CD4-positive, alpha-beta memory T cell (primary cell): ENCODE measurements at places on chromosomes 5 and 9.
A peak's percentile ranks its signal among the peaks of the same experiment; 100 is the strongest.

DNA sequence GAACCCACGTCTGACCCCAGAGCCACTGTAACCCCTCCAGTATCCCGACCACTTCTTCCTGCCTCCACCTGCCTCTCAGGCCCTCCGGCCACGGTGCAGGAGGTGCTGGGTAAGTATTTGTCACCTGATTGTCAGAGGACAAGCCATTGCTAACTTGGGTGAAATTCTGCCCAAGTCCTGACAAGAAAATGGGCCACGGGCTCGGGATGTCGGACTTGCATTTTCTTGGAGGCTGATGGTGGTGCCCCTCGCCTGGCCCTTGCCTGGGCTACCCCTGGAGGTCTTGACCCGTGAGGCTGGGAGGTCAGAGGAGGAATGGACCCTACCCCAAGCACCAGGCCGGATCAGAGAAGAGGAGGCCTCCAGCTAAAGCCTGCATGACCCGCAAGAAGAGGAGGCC, 149.7 kb upstream of the COL5A1 start:
- no peak for DNase-seq

DNA sequence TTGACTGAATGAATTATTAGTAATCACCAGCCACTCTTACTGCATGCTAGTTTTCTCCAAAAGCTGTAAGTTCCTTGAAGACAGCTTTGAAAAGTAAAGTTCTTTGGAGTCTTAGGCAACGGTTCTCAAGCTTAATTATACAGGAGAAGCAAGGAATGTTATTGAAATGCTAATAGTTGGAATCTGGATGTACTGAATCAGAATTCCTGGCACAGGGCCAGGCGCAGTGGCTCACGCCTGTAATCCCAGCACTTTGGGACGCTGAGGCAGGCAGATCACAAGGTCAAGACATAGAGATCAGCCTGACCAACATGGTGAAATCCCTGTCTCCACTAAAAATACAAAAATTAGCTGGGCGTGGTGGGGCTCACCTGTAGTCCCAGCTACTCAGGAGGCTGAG, 33.4 kb downstream of the GRIA1 start:
- DNase-seq = no peak

DNA sequence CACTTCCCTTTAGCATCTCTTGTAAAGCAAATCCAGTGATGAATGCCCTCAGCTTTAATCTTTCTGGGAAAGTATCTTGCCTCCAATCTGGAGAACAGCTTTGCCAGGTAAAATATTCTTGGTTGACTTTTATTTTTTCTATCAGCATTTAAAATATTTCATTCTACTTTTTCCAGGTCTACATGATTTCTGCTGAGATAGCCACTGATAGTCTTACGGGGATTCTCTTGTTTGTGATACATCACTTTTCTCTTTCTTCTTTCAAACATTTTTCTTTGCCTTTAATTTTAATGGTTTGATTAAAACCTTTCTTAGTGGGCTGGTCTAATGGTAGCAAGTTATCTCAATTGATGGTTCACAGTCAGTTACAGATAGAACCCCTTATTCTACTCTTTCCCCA, 33.9 kb upstream of the FAM120A start:
- no peak for DNase-seq

DNA sequence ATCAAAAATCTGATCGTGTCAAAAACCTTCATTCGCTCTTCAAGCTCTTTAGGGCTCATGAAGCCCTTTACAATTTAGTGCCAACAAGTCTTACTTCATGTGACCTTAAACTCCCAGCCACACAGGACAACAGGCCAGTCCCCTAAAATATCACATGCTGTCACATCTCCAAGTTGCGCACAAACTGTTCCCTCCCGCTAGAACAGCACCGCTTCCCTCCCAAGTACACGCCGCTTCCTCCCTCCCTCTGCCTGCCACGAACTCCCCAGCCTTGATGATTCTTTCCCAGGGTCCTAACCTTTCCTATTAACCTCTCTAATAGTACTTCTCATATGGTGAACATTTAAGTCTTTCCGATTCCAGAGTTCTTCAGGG, 91.2 kb downstream of the TLE1 start:
- DNase-seq = no peak

DNA sequence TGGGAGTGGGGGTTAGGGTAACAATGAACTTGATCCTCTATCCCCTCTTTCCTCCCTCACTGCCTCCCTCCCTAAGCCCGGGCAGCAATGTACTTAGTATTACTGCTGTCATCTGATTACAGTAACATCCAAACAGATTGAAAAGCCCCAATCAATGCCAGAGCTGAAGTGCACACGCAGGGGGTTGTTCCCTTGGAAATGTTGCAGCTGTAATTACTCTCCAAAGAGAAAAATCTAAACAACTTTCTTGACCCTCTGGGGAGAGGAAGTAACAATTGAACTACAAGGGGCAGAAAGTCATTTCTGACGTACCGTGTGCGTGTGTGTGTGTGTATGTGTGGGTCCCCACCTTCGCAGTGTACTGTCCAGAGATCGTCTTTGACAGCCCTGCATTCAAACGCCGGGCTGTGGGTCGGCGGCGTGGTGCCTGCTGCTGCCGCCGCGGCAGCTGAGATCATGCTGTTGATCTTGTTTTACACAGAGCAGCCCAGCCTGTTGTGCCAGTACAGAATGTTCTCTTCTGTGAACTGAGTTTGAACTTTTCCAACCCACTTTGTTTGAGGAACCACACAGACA, 66.0 kb upstream of the KLF9 start:
- no peak for DNase-seq

GRCh38 chr9:26477963-26478362, 414.6 kb downstream of the CAAP1 start:
- DNase-seq = no peak

DNA sequence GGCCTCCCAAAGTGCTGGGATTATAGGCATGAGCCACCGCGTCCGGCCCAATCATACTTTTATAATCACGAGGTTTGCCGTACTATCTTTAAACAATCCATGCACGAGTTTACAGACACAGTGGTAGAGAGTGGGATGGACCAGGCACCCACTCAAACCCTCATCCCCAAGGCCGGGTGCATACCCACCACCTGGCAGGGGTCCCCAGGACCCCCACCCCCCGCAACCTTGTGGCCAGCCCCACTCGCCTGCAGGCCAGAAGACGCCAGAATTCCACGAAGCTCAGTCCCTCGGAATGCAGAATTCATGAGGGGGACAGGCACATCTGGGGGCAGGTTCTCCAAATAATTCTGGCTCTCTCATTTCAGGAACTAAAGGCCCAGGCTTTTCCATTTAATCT, 17.1 kb downstream of the NACC2 start:
- no peak for DNase-seq

- DNase-seq = peak; percentile 80
These were observed 7.4 kb downstream of the B4GALT1 start for GRCh38 chr9:33159777-33160127.

- no peak for DNase-seq
These were observed 49.5 kb upstream of the LRRC14B start for GRCh38 chr5:141761-142160.

GRCh38 chr9:6614489-6614888, 31.0 kb downstream of the GLDC start:
- no peak for DNase-seq

DNA sequence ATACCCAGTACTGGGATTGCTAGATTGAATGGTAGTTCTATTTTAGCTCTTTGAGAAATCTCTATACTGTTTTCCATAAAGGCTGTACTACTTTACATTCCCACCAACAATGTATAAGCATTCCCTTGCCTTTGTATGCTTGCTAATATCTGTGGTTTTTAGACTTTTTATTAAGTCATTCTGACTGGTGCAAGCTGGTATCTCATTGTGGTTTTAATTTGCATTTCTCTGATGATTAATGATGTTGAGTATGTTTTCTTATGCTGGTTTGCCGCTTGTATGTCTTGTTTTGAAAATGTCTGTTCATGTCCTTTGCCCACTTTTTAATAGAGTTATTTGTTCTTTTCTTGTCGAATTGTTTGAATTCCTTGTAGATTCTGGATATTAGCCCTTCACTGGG, 512.7 kb upstream of the PAPPA start:
- no peak for DNase-seq

DNA sequence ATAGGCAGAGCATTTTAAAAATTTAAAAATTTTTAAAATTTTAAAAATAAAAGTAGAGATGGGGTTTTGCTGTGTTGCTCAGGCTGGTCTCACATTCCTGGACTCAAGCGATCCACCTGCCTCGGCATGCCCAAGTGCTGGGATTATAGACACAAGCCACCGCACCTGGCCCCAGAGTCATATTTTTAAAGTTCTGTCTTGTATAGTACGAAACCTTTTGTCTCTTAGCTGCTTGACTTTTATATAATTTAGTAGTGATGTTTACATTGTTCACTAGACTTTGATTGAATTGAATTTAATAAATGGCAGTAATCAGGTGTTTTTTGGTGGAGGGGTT, 31.0 kb downstream of the LRRTM2 start:
- no peak for DNase-seq

- no peak for DNase-seq
These were observed 165.4 kb upstream of the TARS1 start for GRCh38 chr5:33275391-33275790.

DNA sequence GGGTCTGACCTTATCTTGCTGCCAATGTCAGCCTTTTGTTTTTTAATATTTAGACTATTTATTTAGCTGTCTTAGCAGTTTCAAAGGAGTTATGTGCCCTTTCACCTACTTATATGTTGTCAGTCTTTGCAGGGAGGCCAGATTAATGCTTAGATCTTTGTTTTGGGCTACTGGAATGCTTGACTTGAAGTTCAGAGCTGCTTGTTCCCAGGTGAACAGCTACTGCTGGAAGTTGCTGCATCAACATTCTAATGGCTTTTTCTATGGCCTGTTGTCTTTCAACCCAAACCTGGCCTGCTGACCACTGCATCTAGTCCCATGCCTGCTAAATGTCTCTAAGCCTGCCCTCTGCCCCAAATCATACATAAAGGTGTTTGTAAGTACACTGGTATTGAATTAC, 3.0 kb downstream of the SLC22A5 start:
- no peak for DNase-seq

DNA sequence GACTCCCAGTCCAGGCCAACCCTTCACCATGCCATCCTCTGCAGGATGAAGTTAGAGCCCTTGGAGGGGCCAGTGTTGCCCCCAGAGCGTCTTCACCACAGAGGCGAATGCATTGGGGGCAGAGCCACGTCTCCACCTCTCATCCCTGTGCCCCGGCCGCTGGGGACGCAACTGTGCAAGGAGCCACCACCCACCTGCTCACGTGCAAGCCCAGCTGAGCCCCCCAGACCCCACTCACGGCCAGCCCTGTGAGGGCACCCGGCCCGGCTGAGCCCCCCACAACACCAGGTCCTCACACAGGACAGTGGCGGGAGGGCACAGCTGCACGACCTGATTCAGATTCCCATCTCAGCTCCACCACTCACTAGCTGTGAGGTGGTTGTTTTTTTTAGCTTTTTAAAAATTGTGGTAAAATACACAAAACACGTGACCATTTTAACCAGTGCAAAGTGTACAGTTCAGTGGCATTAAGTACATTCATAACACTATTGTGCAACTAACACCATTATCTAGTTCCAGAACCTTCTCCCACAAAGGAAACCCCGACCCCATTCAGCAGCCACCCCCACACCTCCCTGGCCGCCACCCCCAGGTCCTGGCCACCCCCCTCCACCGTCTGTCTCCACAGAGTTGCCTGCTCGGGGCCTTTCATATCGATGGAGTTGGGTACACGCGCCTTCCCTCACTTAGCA, 33.5 kb upstream of the UBAC1 start:
- DNase-seq = no peak

DNA sequence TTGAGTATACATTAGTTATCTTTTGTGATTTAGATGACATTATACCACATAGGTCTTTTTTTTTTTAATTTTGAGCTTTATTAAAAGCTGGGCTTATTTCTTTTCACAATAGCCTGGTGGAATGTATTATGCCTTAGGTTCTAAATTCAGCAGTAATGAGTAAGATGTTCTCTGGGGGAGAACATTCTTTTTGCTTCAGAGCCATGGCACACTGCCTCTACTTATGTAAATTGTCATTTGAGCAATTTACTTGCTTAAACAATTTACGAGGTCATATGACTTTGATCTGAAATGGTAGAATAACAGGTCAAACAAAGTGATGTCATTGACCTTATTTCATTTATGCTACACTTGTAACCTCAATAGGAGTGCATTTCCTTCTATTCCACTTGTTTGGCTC, 154.2 kb downstream of the FOCAD start:
- DNase-seq = no peak

DNA sequence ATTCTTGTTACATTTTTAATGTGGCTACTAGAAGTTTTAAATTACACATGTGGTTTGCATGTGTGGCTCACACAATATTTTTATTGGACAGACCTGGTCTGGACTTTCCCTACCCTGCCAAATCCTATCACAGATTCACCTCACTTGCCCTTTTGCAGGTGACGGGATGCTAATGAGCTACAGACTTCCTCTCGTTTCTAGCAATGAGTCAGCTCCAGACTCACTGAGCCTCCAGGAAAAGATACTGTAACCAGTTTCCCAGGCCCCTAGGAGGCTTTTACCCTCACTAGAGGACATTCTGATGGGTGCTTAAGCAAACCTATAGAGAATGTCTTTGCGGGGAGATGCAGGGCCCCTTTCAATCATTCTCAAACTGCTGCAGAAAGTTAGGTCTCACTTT, 135.4 kb downstream of the WDR41 start:
- no peak for DNase-seq

DNA sequence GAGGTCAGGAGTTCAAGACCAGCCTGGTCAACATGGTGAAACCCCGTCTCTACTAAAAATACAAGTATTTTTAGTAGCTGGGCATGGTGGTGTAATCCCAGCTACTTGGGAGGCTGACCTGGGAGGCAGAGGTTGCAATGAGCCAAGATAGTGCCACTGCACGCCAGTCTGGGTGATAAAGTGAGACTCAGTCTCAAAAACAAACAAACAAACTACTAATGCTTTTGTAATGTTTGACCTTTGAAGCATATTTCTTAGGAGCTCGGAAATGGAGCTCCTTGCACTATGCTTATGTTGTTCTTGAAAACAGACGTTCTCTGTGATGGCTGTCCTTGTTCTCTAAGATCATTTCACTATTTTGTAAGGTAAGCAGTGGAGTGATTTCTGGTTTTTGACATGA, 6.0 kb downstream of the F2RL2 start:
- no peak for DNase-seq

DNA sequence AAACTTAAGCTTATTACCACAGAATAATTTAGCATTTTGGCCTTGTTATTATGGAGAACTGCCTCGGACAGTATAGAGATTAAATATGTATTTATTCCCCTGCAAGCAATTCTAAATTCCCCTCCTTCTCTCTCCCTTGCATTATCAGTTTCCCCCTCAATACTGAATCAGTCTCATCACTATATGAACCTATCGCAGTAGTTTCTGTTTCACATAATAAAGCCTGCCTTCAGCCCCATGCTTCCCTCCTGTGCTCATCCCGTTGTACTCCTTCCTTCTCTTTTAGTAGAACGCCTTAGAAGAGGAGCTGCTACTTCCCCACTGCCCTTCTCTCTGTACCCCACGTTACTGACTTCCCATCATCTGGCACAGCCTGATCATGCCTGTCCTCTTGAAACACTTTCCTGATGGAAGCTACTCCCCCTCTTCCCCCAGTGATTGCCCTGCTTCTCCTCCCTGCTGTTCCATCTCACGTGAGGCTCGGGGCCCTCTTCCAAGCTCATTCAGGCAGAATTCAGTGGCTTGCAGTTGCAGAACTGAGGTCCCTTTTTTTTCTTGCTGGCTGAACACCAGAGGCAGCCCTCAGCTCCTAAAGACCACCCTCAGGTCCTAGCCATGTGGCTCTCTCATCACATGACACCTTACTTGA, 93.4 kb downstream of the PPIC start:
- DNase-seq = no peak

GRCh38 chr5:56056875-56057274, 62.1 kb upstream of the IL6ST start:
- DNase-seq = no peak

GRCh38 chr5:77087484-77088261, 588 bp upstream of the ZBED3 start:
- no peak for DNase-seq
